ENCODE measurements at places on chromosomes 12 and 14.

GRCh38 chr14:25350802-25351201, 300.9 kb upstream of the STXBP6 start:
- no peak for DNase-seq

GRCh38 chr12:22083167-22083566, 37.1 kb downstream of the CMAS start:
- DNase-seq: peak; percentile 59

DNA sequence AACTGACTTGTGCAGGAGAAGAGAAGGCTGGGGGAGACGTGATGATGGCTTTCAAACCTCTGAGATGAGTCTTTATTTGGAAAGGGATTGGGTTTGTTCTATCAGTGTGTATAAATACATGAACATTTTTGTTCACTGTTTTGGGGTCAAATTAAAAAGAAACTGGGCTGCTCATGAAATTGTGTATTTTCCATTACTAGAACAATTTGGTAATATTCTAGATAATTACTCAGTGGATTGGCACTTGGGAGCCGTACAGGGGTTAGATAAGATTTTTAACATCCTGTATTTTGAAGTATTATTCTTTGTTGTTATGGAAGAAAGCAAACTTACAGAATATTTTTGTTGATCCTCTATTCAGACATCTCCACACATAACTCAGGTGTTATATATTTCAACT, 340.6 kb downstream of the PRKD1 start:
- no peak for DNase-seq

DNA sequence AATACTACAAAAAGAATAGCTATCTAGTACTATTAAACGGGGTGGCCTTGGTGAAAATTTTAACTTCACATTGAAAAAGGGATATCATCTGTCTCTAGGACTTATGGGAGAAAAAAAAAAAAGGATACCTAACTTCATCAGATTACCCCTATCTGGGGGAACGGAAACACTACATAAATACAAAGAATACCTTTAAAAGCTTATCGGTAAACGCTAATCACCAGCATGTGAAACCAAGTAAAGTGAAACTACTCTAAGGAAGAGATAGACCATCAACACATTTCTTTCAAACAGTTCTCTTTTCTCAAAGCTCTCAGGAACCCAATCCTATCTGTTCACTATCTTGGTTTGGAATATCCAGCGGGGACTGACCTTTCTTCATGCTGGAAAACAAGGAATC, 3.5 kb downstream of the KICS2 start:
- DNase-seq: no peak

DNA sequence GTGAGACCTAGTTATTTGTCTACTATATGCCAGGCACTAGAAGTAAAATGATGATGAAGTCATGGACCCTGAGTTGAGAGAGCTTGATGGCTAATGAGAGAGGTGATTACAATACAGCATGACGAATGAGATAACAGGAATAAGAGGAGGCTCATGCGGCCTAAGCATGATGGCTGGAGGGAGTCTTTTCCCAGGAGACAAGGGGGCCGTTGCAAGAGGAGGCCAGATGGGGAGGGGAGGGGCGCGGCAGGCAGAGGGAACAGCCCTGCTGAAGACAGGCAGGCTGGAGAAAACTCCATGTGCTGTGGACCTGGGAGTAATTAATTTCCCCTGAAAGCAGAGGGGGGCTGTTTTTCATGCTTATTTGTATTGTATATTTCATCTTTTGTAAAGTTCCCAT, 144.7 kb upstream of the RFLNA start:
- DNase-seq: no peak

GRCh38 chr12:23186950-23187349, 562.0 kb downstream of the ETNK1 start:
- DNase-seq: no peak

- peak; percentile 57 for DNase-seq
Observed at GRCh38 chr12:77402716-77403115, 337.3 kb upstream of the E2F7 start.

Measured in umbilical cord (tissue), 2 donors.